Activated CD4-positive, alpha-beta T cell treated with anti-CD3 and anti-CD28 coated beads for 1 hour (primary cell): ENCODE measurements at places on chromosomes 5 and 9.

DNA sequence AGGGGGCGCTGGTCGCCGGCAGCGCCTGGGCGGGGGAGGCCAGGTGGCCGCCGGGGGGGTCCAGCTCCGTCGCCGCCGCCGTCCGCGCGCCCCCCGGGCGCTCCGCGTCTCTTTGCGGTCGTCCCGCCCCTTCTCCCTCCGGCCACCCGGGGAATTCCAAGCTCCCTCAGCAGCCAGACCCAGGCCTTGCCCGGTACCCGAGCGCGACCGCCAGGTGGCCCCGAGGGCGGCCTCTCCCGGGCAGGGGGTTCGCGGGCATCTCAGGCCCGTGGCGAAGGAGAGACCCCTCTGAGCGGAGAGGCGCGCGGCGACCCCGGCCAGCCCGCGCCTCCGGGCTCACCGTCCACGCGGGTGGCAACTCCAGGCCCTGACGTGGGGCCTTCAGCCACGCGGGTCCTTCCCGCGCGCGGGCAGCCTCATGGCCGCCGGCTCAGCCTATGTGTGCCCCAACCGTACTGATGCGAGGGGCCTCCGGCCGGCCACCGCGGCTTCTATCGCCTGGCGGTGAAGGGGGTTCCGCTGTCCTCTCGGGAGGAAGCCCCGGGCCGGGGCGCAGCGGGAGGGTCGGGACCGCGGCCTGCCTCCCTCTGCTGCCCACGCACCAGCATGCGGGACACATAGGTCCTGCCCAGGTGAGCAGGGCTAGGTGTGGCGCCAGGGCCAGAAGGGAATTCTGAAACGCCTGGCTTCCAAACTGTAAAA, 529 bp upstream of the NRARP start:
- no peak for DNase-seq

GRCh38 chr5:43268188-43268820, 44.9 kb downstream of the HMGCS1 start:
- no peak for DNase-seq

DNA sequence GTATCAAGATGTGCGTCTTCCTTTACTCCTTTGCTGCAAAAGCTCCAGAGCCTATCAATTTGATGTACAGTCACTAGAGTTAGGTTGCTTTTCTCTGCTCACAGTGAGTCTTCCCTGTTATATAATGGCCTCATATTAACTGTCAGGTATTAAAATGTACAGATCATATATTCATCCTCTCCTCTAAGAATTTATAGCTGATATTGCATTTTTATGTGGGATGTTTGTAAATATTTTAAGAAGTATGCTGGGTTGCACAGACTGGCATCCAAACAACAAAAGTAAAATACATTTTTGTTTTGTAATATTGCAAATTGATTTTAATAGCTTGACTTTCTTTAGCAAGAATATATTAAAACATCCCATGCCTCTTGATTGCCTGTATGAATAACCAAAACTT, 139.5 kb downstream of the STARD4 start:
- no peak for DNase-seq

GRCh38 chr5:176535101-176535663, 2.0 kb downstream of the RNF44 start:
- no peak for DNase-seq

DNA sequence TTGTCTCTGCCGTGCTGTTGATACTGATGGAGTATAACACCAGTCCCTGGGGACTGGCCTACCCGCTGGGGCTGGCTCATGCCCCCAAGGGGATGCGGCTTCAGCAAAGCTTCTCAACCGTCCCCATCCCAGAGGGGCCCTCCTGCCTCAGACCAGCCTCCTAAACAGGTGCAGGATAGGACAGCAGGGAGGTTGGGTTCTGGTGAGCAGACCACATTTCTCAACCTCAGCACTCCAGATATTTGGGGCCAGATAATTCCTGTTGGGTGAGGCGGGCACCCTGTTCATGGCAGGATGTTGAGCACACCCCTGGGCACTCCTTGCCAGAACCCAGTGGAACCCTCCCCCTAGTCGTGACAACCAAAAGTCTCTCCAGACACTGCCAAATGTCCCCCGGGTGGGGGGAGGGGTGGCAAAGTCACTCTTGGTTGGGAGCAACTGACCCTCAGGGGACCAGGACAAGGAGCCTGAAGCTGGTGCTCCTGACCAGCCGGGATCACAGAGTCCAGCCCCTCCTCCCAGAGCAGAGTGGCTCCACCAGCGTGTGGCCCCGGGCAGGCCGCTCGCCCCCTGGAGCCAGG, 107.8 kb downstream of the ZNF354C start:
- no peak for DNase-seq

- DNase-seq, result no peak
Observed at GRCh38 chr5:164649266-164649665, 1143.8 kb downstream of the MAT2B start.
